ENCODE measurements at places on chromosomes 12 and 14. TPM values are rescaled to one million over a fixed set of nuclear protein-coding genes. Genes with fewer than 3 reads are reported as not detected.

Gene TDG
- 32.2 TPM for total RNA-seq

Gene CD4
- 0.23 TPM for total RNA-seq

Gene CD163L1
- not detected for total RNA-seq

Gene TRHDE
- total RNA-seq: 0.78 TPM

Gene FOXN4
- total RNA-seq: not detected

Gene RFLNA
- not detected for total RNA-seq

Gene LBHD2
- total RNA-seq: not detected

Gene TPPP2
- not detected for total RNA-seq

Gene ZFHX2
- total RNA-seq: 0.21 TPM

Gene GUCY2C
- not detected for total RNA-seq

Gene CPNE8
- total RNA-seq: 7.7 TPM
